ENCODE measurements at places on chromosomes 2 and 18.

- H3K27ac ChIP-seq: no peak overlapping the region
- no peak overlapping the region for H3K4me3 ChIP-seq
- no peaks in the 10 kb centered on the region for H3K4me1 ChIP-seq
- DNase-seq: no peak
- H3K36me3 ChIP-seq: no peaks in the 10 kb centered on the region
- H3K27me3 ChIP-seq: no peaks in the 10 kb centered on the region
Observed at GRCh38 chr2:113791697-113792590, 35.5 kb upstream of the SLC35F5 start.

DNA sequence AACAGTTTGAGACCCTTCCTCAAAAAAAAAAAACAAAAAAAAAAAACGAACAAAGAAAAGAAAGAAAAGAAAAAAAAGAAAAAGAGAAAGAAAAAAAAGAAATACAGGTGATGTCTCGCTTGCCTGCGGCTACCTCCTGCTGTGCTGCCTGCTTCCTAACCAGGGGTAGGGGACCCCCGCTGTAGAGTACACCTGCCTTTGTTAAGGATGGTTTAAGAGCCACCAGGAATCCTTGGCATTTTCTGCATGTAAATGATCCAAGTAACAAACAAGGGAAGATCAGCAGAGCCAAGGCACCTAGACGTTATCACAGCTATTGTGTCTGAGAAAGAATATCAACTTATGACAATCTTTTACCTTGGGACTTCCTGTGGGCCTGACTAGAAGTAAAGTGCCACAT lies 856.8 kb upstream of the GCFC2 start:
- H3K4me1 ChIP-seq: no peaks in the 10 kb centered on the region
- H3K4me3 ChIP-seq: no peak overlapping the region
- no peak for DNase-seq

- H3K4me1 ChIP-seq: no peaks in the 10 kb centered on the region
- no peak overlapping the region for H3K27ac ChIP-seq
- no peak overlapping the region for H3K4me3 ChIP-seq
Observed at GRCh38 chr2:128503399-128504245, 185.0 kb upstream of the HS6ST1 start.

DNA sequence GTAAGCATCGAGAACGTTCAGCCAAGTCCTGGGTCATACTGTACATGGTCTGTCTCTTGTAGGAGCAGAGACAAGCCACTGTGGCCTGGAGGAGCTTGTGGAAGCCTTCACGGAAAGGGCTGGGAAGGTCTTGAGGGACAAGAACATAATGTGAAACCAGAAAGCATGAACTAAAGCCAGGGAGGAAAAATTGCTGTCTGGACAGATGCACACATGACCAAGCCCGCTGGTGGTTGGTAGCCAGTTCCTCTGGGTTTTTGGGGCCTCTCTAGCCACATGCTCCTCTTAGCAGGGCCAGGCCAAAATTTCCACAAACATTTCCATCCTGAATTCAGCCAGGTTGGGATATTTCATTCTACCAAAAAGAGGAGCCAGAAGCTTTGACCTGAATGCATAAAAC lies 196.2 kb upstream of the SIX2 start:
- H3K4me3 ChIP-seq: no peak overlapping the region
- no peak overlapping the region for H3K27ac ChIP-seq
- no peaks in the 10 kb centered on the region for H3K27me3 ChIP-seq
- H3K36me3 ChIP-seq: no peaks in the 10 kb centered on the region
- H3K4me1 ChIP-seq: no peaks in the 10 kb centered on the region

- DNase-seq: no peak
- no peaks in the 10 kb centered on the region for H3K27me3 ChIP-seq
- no peak overlapping the region for H3K27ac ChIP-seq
- H3K4me1 ChIP-seq: no peaks in the 10 kb centered on the region
Observed at GRCh38 chr2:43461453-43462073, 134.3 kb downstream of the THADA start.

DNA sequence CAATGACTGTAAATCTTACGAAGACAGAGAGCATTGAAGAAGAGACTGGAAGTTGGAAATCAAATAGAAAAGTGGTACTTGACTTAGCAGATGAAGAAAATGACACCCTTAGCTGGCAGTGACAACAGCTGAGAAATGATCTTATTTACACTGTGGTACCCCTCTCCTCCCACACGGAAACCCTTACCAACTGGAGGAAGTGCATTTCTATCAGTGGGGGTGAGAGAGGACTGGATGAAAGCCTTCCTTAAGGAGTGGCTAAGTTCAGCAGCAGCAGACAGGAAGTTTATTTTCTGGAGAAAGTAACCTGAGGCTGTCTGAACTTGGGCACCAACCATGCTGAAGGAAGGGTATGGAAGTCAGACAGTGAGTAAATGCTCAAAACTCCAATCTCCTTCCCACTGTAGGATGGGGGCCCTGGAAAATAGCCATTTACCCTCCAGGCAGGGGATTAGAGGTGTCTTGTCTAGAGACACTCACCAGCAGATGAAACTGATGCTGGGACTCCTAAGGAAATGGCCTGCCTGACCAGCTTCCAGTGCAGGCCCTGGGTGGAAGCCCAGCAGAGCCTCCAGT lies 160.2 kb upstream of the NCK2 start:
- no peaks in the 10 kb centered on the region for H3K36me3 ChIP-seq
- no peak overlapping the region for H3K27ac ChIP-seq
- H3K4me1 ChIP-seq: peaks cover 10% of the 10 kb centered on the region
- H3K4me3 ChIP-seq: no peak overlapping the region

DNA sequence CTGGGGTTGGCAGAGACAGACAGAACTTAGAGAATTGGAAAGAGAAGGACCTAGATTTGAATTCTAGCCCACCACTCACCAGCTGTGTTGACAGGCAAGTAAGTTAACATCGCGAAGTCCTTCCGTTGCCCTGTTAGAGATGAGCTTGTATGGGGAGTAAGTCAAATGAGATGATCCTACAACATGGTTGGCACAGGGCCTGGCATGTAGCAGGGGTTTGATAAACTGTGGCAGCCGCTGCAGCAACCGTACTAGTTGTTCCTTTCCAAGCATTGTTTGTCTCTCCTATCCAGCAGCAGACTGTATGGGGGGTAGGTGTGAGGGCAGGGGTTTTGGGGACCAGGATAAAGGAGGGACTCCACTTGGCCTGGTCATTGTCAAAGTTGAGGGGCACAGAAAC lies 16.0 kb downstream of the TET3 start:
- H3K27ac ChIP-seq: no peak overlapping the region
- H3K4me1 ChIP-seq: peaks cover 14% of the 10 kb centered on the region
- DNase-seq: no peak
- H3K36me3 ChIP-seq: peaks cover 5% of the 10 kb centered on the region

DNA sequence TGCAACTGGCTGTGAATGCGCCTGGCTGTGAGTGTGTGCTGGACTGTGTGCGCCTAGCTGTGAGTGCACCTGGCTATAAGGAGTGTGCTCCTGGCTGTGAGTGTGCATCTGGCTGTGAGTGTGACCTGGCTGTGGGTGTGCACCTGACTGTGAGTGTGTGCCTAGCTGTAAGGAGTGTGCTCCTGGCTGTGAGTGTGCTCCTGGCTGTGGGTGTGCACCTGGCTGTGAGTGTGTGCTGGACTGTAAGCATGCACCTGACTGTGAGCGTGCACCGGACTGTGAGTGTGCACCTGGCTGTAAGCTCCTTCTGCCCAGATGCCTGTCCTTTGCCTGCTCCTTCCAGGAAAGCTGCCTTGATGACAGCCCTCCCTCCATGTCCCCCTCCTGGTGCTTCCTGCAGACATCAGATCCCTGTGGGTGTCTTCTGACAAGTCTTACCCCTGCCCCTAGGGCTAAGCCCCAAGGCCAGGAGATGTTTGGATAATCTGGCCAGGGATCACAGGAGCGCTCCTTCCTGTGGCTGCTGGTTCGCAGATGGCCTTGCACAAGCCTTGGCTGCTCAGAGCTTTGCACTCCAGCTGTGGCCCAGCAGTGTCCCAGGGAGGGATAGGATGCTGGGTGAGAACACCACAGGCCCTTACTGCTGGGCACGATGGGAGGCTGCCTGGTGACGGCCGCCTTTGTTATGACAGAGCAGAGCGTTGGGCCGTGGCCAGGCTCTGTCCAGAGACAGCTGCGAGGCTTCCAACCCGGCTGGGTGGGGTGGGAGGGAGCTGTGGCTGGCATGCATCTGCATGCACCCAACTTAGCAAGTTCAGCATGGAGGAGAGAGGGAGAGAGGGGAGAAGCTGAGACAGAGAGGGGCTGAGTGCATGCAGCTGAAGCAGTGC lies 89.9 kb downstream of the GLI2 start:
- peaks cover 2% of the 10 kb centered on the region for H3K27me3 ChIP-seq
- no peaks in the 10 kb centered on the region for H3K4me1 ChIP-seq
- no peak overlapping the region for H3K4me3 ChIP-seq

GRCh38 chr18:7568426-7568825 lies 1.3 kb downstream of the PTPRM start:
- H3K27ac ChIP-seq: no peak overlapping the region
- H3K4me1 ChIP-seq: peaks cover 15% of the 10 kb centered on the region
- DNase-seq: no peak
- H3K27me3 ChIP-seq: peaks cover 25% of the 10 kb centered on the region

DNA sequence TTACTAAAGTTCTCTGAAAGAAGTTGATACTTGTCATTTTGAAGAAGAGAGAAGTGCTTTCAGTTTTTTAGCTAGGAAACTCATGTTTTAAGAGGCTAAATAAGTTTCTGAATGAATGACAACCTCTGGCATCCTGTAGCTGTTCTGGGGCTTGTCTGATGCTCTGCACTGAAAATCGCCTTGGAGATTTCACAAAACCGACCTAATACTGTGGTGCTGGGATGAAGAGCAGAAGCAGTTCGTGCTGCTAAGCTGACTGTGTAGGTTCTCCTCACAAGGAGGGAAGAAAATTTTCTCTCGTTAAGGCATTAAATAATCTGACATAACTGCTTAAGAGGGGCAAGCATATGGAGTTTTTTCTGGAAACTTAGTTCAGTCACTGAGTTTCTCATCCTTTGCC lies 193.2 kb downstream of the LTBP1 start:
- no peak overlapping the region for H3K4me3 ChIP-seq
- no peak overlapping the region for H3K27ac ChIP-seq
- no peak for DNase-seq
- H3K4me1 ChIP-seq: no peaks in the 10 kb centered on the region
- no peaks in the 10 kb centered on the region for H3K36me3 ChIP-seq
- H3K27me3 ChIP-seq: peaks cover 3% of the 10 kb centered on the region

DNA sequence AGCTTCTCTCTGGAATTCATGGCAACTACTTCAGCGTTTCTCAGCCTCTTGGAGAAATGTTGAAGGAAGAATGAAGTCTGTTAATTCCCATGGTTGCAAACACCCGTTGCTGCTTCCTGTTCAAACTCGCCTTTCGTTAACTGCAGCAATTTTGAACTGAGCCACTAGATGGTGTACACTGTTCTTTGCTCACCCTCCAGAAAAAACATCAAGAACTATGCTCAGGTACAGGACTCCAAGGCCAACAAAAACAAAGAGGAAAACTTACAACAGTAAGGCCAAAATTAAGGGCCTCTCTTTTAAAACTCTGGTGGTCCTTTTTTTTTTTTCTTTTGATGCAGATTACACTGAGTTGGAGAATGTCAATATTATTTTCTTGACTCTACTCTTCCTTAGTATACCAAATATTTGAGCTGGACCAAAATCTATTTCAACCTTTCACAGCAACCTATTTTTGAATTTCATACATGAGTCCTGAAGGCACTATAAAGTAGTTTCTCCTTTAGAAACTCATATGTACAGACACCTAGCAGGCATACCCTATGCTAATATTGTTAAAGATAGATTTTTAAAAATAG lies 58.2 kb downstream of the KLHL14 start:
- H3K36me3 ChIP-seq: no peaks in the 10 kb centered on the region
- no peak overlapping the region for H3K27ac ChIP-seq
- DNase-seq: no peak
- H3K4me3 ChIP-seq: no peak overlapping the region
- no peaks in the 10 kb centered on the region for H3K4me1 ChIP-seq

DNA sequence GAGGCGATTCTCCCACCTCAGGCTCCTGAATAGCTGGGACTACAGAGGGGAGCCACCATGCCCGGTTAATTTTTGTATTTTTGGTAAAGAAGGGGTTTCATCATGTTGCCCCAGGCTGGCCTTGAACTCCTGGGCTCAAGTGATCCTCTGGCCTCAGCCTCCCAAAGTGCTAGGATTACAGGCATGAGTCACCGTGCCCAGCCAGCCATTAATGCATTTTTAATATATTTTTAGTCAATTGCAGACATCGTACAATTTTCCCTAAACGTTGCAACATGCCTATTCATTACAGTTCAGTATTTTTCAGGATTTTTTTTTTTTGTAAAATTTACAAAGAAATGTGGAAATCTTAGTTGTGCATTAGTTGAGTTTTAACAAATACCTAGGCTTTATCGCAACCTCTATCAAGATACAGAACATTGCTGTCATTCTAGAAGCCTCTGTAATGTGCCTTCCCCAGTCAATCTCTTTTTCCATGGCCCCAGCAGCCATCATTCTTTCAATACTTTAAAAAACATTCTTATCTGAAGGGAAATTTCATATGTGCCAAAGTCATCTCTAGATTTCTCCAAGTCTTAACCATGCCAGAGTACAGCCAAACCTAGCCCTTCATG lies 14.7 kb downstream of the NABP1 start:
- H3K4me1 ChIP-seq: peaks cover 4% of the 10 kb centered on the region
- no peaks in the 10 kb centered on the region for H3K27me3 ChIP-seq
- no peak overlapping the region for H3K4me3 ChIP-seq
- no peak overlapping the region for H3K27ac ChIP-seq
- no peak for DNase-seq

GRCh38 chr2:9178110-9178903 lies 28.3 kb upstream of the ASAP2 start:
- H3K27ac ChIP-seq: no peak overlapping the region
- no peak overlapping the region for H3K4me3 ChIP-seq
- no peak for DNase-seq
- H3K27me3 ChIP-seq: peaks cover 23% of the 10 kb centered on the region

DNA sequence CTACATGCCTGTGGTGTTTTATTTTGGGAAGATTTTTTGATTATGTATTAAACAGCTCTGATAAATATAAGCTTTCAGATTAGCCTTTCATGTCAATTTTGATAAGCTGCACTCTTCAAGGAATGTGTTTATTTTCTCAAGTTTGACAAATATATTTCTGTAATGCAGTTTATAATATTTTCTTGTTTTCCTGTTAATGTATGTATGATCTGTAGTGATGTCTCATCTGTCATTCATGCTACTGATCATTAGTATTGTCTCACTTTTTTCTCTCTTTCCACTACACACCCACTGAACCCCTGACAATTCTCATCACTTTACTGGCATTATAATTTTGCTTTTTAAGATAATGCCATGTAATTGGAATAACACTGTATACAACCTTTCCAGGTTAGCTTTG lies 100.9 kb downstream of the TMEM18 start:
- H3K36me3 ChIP-seq: no peaks in the 10 kb centered on the region
- H3K4me3 ChIP-seq: no peak overlapping the region
- H3K4me1 ChIP-seq: no peaks in the 10 kb centered on the region
- no peak overlapping the region for H3K27ac ChIP-seq
- no peak for DNase-seq

- H3K27ac ChIP-seq: no peak overlapping the region
- no peak overlapping the region for H3K4me3 ChIP-seq
- no peaks in the 10 kb centered on the region for H3K36me3 ChIP-seq
- H3K4me1 ChIP-seq: peaks cover 9% of the 10 kb centered on the region
Observed at GRCh38 chr2:218785103-218785502, 3.2 kb downstream of the CYP27A1 start.
